ENCODE measurements at places on chromosomes 2 and 18. TPM values are rescaled to one million over a fixed set of nuclear protein-coding genes. Genes with fewer than 3 reads are reported as not detected.

Gene RNF181
- 185 TPM for total RNA-seq

Gene FASTKD2
- 36.2 TPM for total RNA-seq

Gene TMEM247
- not detected for total RNA-seq

Gene SOS1
- 18.1 TPM for total RNA-seq

Gene TEX44
- not detected for total RNA-seq

Gene PPM1B
- total RNA-seq: 31.7 TPM

Gene HAAO
- total RNA-seq: not detected

Gene DYNAP
- total RNA-seq: not detected

Gene ANKRD23
- 2.5 TPM for total RNA-seq

Gene SYT4
- not detected for total RNA-seq

Gene CFAP53
- total RNA-seq: 0.33 TPM

Gene PLGLB2
- 0.49 TPM for total RNA-seq

Gene ATOH8
- total RNA-seq: 4.5 TPM

Gene SPDYA
- 0.15 TPM for total RNA-seq

Gene RASGRP3
- total RNA-seq: 1.6 TPM

Gene MC4R
- total RNA-seq: not detected
